Endothelial cell of umbilical vein (primary cell): ENCODE measurements at places on chromosomes 12 and 14. TPM values are rescaled to one million over a fixed set of nuclear protein-coding genes. Genes with fewer than 3 reads are reported as not detected.

Gene LIN7A
- 4.1 and 4.3 TPM in 2 replicates for total RNA-seq

Gene TBC1D30
- total RNA-seq = 4.4 and 7.4 TPM in 2 replicates

Gene EIF2S3B
- total RNA-seq = 0.44 and 0.55 TPM in 2 replicates

Gene RNASE3
- not detected in 2 replicates for total RNA-seq

Gene ADAM21
- total RNA-seq = not detected in 2 replicates

Gene ERP27
- 0.88 and 1.4 TPM in 2 replicates for total RNA-seq

Gene CCDC177
- total RNA-seq = not detected in 2 replicates

Gene PYGL
- total RNA-seq = 45.7 and 46.6 TPM in 2 replicates

Gene GRIN2B
- not detected in 2 replicates for total RNA-seq

Gene TDRD9
- total RNA-seq = 0.83 and 1.4 TPM in 2 replicates

Gene SERPINA3
- total RNA-seq = not detected in 2 replicates

Gene AREL1
- 46.4 and 50.3 TPM in 2 replicates for total RNA-seq

Gene HOXC12
- not detected in 2 replicates for total RNA-seq

Gene MMP14
- 603 and 615 TPM in 2 replicates for total RNA-seq

Gene SPIC
- total RNA-seq = not detected in 2 replicates

Gene RASSF9
- total RNA-seq = 2.3 and 3.6 TPM in 2 replicates

Gene PLEKHG7
- total RNA-seq = not detected in 2 replicates

Gene LRIG3
- 42.9 and 55.5 TPM in 2 replicates for total RNA-seq

Gene CLBA1
- total RNA-seq = 5.3 and 5.6 TPM in 2 replicates

Gene BAG5
- 28.4 and 32.5 TPM in 2 replicates for total RNA-seq

Gene AVPR1A
- not detected in 2 replicates for total RNA-seq

Gene KRT74
- total RNA-seq = not detected in 2 replicates

Gene SERPINA10
- not detected in 2 replicates for total RNA-seq

Gene ASCL1
- not detected in 2 replicates for total RNA-seq

Gene L3HYPDH
- 30.2 and 31.0 TPM in 2 replicates for total RNA-seq

Gene JAG2
- total RNA-seq = 128 and 139 TPM in 2 replicates

Gene USP44
- total RNA-seq = 1.5 and 3.1 TPM in 2 replicates

Gene NELL2
- total RNA-seq = 0.49 and 0.62 TPM in 2 replicates

Gene CMKLR1
- not detected in 2 replicates for total RNA-seq

Gene HVCN1
- 3.7 and 4.8 TPM in 2 replicates for total RNA-seq

Gene TMEM117
- 2.7 and 3.8 TPM in 2 replicates for total RNA-seq

Gene LHX5
- total RNA-seq = not detected in 2 replicates

Gene OR10A7
- not detected in 2 replicates for total RNA-seq

Gene CAPZA3
- total RNA-seq = not detected in 2 replicates

Gene ARHGEF40
- 1.9 and 2.6 TPM in 2 replicates for total RNA-seq

Gene ANKRD52
- total RNA-seq = 62.0 and 66.3 TPM in 2 replicates
